ENCODE measurements at places on chromosomes 4 and X.
A peak's percentile ranks its signal among the peaks of the same experiment; 100 is the strongest.

DNA sequence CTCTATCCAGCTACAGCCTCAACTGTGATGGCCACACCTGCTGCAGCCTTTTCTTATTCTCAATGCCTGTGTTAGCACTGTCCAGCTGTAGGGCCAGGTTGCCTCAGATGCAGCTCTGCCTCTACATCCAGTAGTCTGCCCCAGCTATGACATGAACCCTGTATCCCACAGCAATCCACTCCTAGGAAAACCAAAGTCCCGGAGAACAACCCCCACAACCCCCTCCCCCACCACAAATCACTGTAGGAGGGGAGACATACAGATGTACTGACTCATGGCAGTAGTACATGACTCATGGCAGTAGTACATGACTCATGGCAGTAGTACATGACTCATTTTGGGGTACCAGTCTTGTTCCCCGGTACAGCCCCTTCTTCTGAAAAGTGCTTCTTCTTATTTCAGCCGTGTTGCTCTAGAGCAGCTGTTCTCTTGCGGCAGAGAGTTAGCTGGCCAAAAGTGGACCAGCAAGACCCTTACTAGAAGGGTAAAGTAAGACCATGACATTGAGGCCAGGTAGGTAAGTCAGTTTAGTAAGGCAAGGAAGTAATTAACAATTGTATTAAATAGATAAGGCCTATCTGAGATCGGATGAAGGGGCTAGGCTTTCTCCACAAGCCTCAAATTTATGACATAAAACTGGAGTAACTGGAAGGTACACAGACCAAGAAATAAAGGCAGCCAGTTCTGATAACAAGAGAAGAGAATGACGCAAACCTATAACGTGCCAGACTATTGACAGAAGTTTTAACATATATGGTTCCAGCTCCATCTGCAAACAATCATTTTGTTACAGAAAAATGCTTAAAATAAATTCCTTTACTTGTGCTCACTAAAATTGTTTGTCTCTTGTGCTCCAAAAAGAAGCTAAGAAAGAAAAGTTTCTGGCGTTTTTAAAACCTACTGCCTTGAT is 221.4 kb downstream of the TACR3 start:
- peak; percentile 86 for DNase-seq

- peak; percentile 28 for DNase-seq
These were observed 16.6 kb downstream of the GPKOW start for GRCh38 chrX:49106930-49107329.

- peak; percentile 17 for DNase-seq
These were observed 624.3 kb upstream of the EPHA5 start for GRCh38 chr4:66294638-66295037.

DNA sequence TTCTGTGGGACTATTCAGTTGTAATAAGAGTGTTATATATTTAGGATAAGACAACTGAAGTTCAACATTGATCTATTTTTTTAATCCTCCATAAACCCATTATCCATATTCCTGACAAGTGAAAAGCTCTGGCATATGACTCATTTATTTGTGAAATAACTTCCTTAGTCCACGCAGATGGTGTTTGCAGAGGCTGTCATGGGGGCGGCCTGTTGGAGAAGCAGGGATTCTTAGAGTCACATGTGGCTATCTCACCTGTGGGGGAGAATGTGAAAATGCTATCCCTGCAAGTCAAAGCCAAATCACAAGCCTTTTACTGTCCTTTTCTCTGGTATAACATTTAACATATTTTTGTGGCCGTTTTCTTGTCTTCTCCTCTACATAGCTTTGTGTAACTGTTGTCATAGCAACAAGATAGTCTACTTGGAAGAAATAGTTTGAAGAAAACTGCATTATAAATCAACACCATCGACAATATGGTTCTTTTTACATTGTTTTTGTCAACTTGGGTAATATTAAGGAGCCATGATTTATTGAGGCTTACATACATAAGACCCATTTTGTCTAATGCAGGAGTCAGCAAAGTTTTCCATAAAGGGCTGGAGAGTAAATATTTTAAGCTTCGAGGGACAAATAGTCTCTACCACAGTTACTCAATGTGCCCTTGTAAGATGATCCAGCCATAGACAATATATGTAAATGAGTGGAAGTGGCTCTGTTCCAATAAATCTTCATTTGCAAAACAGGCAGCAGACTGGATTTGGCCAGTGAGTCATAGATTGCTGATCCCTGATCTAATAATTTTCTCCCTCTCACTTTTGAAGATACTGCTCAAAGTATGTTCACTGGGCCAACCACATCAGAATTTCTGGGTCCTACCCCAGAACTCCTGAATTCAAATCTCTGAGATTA is 395.0 kb downstream of the DTHD1 start:
- DNase-seq = no peak

DNA sequence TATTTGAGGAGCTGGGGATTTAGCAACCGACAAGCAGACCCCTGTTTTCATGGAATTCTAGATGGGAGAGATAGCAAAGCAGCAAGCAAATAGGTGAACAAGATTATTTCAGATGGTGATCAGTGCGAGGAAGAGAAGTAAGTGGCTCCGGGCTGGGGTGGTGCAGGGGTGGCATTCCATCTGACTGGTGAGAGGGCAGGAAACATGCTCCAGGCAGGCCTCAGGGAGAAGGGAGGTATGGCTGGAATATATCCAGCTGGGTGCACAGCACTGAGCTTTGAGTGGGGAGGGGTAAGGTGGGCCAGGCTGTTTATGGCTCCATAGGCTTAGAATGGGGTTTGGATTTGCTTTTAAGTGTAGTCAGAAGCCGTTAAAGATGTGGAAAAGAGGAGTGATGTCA is 21.2 kb downstream of the PTTG2 start:
- no peak for DNase-seq

GRCh38 chr4:86927843-86928395 is 6.9 kb upstream of the AFF1 start:
- DNase-seq = peak; percentile 95

DNA sequence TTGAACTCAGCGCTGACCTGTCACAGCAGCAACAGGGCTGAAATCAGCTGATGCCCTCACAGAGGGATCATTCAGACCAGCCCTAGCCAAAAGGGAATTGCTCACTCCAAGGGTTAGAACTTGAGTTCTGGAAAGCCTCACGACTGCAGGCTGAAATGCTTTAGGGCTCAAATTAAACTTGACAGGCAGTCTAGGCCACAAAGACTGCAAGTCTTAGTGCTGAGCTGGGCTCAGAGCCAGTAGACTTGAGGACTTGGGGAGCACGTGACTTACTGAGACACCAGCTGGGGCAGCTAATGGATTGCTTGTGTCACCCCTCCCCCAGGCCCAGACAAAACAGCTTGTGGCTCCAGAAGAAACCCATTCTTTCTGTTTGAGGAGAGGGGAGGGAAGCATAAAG is 119.0 kb upstream of the SLC6A14 start:
- DNase-seq = peak; percentile 66

DNA sequence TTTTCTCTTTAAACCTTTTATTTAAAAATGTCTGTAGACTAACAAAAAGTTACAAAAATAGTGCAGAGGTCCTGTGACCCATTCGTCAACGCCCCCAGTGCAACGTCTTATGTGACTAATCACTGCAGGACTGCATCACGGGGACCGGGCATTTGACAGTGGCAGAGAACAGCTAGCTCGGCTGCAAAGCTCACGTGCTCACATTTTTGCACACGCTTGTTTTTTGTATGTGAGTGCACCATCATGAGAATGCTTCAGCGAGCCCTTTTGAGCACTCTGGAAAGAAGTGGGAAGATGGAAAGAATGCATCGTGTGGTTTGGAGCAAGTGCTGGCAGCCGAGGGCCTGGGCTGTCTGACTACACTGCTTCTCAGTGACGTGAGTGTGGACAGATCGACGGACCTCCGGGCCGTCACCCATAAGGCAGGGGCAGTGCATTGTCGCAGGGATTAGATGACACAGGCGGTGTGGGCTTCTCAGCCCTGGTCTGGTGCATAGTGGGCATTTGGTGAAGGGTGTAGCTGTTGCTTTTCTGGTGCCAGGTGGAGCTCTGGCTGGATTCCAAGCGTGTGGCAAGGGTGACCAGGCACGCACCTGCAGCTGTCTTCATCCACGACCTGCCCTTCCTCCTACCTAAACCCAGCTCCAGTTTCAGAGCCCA is 17.7 kb downstream of the SPON2 start:
- DNase-seq = no peak

- DNase-seq = no peak
These were observed 32.9 kb upstream of the ETNPPL start for GRCh38 chr4:108795733-108796132.

GRCh38 chr4:62058571-62058970 is 858.4 kb downstream of the ADGRL3 start:
- DNase-seq = no peak

- no peak for DNase-seq
These were observed 34.6 kb downstream of the COX18 start for GRCh38 chr4:73034896-73035295.

DNA sequence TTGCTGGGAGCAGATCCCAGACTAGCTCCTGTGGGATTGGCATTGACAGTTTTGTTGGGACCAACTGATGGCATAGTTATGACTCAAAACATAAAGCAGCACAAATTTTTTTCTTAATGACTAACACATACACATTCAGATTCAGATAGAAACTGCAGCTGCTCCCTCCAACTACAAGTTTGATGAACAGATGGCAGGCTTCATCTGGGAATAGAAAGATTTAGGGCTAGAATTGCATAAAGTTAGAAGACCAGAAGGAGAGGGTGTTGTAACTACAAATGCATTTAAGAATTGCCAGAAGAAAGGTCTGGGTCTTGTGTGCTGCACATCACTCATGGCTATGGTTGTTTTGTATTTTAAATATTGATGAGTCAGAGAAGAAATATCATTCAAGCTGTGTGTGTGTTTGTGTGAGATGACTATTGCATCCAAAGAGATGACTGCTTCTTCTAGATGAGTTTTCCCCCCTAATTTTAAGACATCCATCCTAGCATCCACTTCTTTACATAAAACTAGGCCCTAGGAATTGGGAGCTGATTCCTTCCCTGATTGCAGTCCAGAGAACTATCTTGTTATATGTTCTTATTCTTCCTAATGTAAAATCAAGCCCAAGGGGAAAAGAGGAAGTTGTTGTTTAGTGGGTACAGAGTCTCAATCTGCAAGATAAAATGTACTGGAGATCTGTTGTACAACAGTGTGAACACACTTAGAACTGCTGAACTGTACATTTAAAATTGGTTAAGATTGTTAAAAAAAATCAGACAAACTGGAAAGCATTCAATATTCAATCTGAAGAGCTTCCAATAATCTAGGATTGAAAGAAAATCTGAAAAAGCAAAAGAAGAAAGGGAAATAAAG is 175.1 kb downstream of the PARM1 start:
- DNase-seq = peak; percentile 54

GRCh38 chr4:42172921-42173320 is 20.5 kb upstream of the BEND4 start:
- no peak for DNase-seq

DNA sequence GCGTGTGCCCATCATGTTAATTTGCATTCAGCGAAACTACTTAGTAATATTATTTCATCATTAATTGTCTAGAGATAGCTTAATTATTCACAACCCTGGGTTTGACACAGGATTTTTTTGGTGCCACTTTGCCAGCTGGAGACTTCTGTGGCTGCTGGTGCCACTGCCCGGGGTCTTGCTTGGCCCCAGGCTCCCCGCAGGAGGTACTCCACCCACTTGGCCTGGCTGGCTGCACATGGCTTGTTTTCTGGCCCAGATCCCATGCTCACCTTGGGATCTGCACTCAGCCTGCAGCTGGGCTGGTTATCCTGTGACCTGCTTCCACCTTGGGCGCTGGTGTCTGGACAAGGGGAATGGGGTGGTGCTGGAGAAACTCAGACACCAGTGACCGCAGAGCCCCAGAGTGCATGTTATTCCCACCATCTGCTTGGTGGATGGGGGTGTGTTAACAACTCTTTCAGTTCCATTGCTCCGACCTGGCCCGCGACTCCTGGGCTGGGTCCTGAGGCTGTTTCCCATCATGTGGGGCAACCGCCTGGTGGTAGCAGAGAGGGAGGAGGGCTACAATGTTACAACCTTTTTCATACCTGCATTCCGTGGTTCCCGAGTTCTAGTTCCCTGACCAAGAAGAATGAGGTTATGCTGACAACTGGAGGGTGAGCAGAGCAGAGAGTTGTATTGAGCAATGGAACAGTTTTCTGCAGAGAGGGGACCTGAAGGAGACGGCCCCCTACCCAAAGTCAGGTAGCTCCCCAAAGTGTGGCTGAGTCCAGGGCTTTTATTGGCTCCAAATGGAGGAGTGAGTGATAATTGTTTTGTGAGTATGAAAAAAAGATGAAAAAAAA is 1950.0 kb upstream of the IGFBP7 start:
- DNase-seq = no peak

GRCh38 chr4:40333921-40334352 is 1.2 kb upstream of the CHRNA9 start:
- DNase-seq = peak; percentile 92

- DNase-seq = peak; percentile 70
These were observed 52.4 kb downstream of the SEPTIN11 start for GRCh38 chr4:77001907-77002306.

DNA sequence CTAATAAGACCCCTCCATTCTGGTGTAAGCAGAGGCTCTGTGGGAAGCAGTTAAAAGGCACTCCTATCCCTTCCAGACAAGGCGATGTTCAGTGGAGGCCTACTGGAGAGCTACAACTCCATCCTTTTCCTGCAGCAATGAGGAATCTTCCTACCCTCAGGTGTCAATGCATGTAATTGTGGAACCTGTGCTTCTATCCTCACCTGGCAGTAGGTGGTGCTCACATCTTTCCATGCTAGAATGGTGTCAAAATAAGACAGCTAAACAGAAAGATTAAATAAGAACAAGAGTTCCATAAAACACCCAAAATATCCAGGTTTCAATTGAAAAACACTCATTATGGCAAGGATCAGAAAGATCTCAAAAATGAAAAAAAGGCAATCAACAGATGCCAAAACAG is 224.6 kb downstream of the IL15 start:
- no peak for DNase-seq

DNA sequence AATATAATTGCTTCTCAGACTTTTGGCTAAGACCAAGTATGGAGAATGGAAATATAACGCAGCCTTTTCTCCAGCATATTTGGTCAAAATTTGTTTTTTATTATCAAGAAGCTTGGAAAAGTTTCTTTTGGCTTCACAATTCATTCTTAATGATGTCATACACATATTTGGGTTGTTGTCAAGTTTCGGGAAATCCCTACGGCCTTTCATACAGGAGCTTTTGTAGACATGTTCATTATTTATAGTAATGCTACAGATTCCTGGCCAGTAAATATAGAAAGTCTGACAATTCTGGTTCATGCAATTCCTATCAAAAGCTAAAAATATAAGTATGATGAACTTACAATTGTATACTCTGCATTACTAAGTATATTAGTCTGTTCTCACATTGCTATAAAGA is 112.9 kb downstream of the IRF2 start:
- peak; percentile 84 for DNase-seq

GRCh38 chr4:133149932-133150471 is 908 bp downstream of the PCDH10 start:
- no peak for DNase-seq

All from fibroblast of upper back skin (primary cell).